ENCODE measurements at places on chromosomes 7 and 10.

DNA sequence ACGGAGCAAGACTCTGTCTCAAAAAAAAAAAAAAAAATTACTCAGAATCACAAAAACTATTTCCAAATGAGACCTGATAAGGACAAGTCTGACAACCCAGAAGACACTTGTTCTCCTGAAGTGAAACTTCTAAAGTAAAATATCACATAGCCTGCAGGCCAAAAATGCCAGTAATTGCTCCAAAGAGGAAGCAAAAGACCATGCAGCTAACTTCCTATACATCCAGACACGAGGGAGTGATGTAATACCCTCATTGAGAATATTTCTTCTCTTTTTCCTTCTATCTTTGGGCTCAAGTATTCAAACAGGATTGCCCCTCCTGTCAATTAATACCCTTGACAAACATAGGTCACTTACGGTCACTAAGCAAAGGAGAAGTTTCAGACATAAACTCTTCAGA is 31.2 kb downstream of the ARMH3 start:
- DNase-seq = no peak

DNA sequence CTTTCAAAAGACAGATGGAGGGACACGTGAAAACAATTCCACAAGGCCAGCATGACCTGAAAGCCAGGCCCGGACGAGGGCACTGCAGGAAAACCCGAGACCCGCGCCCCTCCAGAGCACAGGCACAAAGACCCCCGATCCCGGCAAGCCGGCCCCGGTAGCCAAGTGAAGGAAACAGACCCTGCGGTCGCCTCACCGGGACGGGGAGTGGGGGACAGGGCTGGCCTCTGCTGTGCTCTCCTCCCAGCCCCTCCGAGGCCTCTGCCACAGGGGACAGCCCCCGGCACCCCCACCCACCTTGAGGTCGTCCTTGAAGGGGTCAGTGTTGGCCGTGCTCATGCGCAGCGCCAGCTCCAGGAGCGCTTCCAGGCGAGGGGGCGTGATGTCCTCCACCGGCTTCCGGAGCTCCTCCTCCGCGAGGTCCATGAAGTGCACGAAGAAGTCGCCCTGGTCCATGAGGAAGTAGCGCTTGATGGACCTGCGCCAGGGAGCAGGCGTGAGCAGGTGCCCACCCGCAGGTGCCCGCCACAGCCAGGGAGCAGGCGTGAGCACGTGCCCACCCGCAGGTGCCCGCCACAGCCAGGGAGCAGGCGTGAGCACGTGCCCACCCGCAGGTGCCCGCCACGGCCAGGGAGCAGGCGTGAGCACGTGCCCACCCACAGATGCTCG is 11.3 kb upstream of the ADAM8 start:
- DNase-seq = no peak

DNA sequence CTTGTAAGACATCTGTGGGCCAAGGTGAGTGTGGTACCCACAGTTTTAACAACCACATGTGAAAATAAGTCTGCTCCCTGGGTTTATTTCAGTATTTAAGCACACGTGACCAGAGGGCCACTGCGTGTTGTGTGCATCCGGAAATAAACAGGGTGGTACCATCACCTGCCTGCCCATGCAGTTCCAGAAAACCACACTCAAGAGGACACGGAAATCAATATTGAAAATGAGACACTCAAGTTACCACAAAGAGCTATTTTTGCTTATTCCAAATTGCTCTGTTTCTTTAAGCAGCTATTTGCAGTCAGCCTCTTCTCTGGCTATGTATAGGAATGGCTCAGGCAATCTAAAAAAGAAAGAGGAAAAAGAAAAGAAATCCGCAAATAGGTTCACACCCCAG is 71.8 kb upstream of the LOXL4 start:
- DNase-seq = no peak

DNA sequence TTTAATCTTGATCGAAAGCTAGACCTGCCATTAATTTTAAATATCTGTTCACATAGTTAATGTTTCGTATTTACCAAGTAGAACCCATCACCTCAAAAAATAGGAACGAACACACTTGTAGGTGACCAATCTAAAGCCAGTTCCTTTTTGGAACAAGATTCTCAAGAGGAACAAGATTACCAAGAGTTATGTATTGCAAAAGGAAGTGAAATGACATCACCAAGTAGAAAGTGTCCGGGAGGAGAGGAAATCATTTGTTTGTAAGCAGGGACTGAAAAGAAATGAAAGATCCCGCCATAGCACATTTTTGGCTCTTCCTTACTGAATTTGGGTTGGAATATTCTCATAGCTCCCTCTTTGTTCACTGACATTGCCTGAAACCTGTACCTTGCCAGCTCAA is 1200.5 kb downstream of the SORCS1 start:
- no peak for DNase-seq

- DNase-seq = peak; percentile 30
Measured at GRCh38 chr10:103458720-103459119, at the start of gene CALHM1. Gene CALHM1, minus strand, starts transcription at chr10:103458900. Its CDS starts 149 bp downstream, at chr10:103458751.

DNA sequence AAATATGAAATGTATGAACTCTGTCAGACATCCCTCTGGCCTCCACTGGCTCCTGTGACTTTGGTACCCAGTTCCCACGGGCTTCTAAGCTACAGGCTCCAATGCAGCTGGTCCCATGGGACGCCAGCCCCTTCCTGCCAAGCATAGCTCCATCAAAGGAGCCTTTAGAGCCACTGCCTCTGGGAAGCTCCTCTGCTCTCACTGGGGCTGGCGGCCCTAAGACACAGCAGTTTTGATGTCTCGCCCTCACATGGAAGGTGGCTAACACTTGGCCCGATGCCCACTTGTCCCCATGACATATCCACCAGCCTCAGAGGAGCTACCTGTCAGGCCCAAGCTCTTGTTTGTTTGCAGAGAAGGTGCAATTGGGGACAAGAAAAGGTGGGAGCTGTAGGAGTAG is 453.7 kb upstream of the LRRN3 start:
- no peak for DNase-seq

Measured in large intestine (tissue), 12 donors.